ENCODE measurements at places on chromosomes 12 and 14.

GRCh38 chr14:39154594-39155189 lies 15.4 kb downstream of the TRAPPC6B start:
- no peak for DNase-seq

DNA sequence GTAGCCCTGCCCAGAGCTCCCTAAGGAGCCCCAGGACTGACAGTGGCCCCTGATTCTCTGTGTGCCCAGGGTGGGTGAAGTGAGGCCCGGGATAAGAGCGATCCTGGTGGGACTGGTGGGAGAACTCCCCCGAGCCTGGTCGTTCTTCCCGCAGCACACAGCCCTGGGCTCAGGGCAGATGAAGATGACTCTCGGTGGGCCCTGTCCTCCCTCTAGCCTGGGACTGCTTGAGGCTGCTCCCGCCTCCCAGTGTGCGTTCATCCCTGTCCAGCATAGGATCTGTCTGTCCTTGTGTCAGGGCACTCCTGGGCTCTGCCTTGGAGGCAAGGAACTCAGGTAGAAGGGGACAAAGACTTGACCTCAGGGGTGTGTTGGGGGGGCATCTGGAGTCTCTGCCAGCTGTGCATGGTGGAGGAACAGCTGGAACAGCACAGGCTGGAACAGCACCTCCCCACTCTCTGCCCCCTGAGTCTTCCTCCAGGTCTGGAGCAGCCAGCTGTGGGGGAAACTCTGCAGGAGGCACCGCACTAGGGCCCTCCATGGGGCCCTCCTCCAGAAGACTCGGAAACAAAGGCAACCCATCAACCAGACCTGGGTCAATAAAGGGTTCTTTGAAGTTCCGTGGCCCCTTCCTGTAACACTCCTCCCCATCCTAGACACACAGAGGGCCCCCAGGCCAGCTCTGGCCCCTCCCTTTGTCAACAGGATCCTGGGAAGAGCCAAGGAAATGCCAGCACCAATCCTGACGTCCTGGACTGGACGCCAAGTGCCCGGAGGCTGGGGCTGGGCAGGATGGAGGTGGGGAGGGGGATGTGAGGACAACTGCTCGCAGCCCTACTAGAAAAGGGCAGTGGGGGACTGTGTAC lies 15.9 kb downstream of the FAIM2 start:
- no peak for DNase-seq

DNA sequence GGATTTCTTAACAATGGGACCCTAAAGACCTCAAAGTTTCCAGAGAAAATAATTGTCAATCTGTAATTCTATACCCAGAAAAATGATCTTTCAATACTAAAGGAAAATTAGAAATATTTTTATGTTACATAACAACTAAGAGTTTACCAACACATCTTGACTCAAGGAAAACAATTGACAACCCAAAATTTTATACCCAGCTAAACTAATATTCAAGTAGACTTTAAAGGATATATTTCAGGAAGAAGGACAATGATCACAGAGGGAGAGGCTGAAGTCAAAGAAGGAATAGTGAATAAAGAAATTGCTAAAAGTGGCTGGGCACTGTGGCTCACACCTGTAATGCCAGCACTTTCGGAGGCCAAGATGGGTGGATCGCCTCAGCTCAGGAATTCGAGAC lies 12.6 kb upstream of the PLD4 start:
- no peak for DNase-seq

DNA sequence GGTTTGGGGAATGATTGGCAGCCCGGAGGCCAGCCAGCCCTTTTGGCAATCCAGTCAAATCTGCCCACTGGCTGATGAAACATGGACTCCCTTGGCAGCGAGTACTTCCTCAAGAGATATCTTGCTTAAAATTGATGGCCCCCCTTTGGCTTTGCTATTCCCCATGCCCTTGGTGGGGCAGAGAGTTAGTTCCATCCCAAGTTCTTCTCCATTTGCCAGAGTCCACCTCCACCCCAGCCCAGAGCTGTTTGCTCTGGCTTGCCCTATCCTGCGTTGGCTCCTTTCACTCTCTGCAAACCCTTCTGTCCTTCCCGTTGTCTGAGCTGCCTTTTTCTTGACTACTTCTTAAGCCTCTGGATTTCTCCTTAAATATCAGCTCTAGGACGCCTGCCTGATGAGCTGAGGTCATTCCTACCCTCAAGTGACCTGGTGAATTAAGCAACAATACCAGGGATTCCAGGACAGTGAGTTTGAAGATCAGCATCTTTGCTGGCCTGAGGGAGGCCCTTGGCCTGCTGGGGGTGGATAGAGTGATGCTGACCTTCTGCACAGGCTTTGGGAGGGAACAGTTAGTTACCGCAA lies 212.0 kb downstream of the CACNA1C start:
- DNase-seq = no peak

- DNase-seq = no peak
These were observed 19.4 kb upstream of the EIF5 start for GRCh38 chr14:103314496-103315277.

- no peak for DNase-seq
These were observed 3.4 kb downstream of the JAG2 start for GRCh38 chr14:105165134-105165704.

- DNase-seq = peak; percentile 89
These were observed at the start of the genes DHRS1 and NOP9 for GRCh38 chr14:24299255-24300191. TSS of gene DHRS1 (minus strand) at chr14:24299780. CDS start at chr14:24299106, 674 bp downstream. TSS of gene NOP9 (plus strand) at chr14:24299850. CDS start at chr14:24299955, 105 bp downstream.

DNA sequence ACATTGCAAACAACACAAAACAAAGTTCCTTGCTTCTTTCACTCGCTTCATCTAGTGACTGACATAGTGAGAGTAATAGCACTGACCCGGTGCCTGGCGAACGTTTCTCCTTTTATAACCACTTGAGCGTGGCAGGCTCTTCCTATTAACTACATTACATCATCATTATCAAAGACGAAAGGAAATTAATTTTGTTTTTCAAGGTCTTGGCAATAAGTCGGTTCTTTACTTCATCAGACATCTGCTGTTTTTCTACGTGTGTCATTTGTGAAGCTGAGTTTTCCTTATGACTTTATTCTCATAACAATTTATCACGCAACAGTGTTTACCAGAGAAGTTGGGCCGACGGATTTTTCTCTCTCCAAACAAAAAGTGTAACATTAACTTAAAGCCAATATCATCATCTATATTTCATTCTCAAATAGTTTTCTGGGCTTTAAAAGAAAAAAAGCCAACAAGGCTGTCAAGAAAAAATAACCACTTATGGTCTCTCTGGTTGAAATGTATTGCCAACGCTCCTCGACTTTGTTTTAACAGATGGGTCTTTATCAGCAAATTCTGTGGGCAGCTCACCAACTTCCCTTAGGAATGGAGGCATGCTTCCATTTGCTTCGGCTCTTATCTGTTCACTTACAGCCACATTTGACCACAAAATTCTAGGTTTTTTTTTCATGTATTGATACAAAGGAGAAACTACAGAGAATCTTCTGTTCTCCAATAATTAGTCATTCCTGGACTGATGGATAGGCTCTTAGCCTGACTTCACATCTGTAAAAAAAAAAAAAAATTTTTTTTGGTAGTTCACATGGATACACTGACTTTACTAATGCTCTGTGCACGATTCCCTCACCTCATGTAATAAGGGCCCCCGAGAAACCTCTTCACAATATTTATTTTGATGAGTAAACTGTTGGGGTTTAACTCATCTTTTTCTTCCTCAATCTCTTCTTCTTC lies 97.1 kb upstream of the CDKN3 start:
- no peak for DNase-seq

DNA sequence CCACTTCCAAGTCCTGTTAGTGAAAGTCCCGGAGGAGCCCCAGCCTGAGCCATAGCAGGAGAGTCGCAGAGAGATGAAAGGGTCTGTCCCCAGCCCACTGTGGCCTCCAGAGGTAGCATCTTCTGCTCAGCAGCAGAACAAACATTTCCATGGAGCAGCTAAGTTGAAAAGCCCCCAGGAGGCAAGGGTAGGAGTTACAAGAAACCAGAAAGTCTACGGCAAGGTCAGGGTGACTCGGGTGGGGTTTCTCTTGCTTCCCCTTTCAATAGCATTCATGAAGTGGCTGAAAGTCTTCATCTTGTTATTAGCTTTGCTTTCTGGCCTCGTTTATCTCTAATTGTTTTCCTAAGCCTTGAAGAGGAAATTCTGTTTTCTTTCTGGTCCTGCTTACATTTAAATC lies 151.2 kb upstream of the DIO3 start:
- no peak for DNase-seq

DNA sequence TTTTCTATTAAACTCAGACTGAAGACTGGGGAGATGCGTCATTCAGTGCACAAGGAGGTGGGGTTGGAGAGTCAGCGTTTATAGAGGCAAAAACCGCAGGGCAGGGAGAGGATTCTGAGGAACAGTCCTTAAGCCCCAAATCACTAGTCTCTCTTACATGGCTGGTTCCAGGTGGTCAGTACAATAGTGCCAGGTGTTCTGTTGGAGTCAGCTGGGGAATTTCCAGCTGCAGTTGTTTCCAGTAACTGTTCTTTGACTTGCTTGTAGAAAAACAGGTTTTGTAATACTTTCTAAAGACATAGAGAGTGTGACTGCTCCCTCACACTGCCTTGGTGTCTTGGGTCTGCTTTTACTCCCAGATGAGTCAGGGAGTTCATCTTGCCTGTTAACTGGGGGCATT lies 192.2 kb downstream of the TMTC3 start:
- no peak for DNase-seq

- peak; percentile 15 for DNase-seq
These were observed 503.5 kb downstream of the LRFN5 start for GRCh38 chr14:42110167-42110566.

- no peak for DNase-seq
These were observed 15.3 kb upstream of the SNAPC1 start for GRCh38 chr14:61746881-61747280.

- no peak for DNase-seq
These were observed 1.4 kb downstream of the GNB3 start for GRCh38 chr12:6842075-6842474.

- DNase-seq = no peak
These were observed 164.4 kb downstream of the CAND1 start for GRCh38 chr12:67433385-67434175.

GRCh38 chr14:95533391-95533821 lies 1.4 kb upstream of the GLRX5 start:
- DNase-seq = no peak

- DNase-seq = no peak
These were observed 343.9 kb downstream of the NPAS3 start for GRCh38 chr14:33282331-33283230.

- DNase-seq = no peak
These were observed 130.7 kb upstream of the PWP1 start for GRCh38 chr12:107554941-107555340.

- peak; percentile 5 for DNase-seq
These were observed 525 bp downstream of the RNU6-8 start for GRCh38 chr14:32202491-32202997.

- DNase-seq = no peak
These were observed 106.9 kb upstream of the LRIG3 start for GRCh38 chr12:59027199-59027598.

DNA sequence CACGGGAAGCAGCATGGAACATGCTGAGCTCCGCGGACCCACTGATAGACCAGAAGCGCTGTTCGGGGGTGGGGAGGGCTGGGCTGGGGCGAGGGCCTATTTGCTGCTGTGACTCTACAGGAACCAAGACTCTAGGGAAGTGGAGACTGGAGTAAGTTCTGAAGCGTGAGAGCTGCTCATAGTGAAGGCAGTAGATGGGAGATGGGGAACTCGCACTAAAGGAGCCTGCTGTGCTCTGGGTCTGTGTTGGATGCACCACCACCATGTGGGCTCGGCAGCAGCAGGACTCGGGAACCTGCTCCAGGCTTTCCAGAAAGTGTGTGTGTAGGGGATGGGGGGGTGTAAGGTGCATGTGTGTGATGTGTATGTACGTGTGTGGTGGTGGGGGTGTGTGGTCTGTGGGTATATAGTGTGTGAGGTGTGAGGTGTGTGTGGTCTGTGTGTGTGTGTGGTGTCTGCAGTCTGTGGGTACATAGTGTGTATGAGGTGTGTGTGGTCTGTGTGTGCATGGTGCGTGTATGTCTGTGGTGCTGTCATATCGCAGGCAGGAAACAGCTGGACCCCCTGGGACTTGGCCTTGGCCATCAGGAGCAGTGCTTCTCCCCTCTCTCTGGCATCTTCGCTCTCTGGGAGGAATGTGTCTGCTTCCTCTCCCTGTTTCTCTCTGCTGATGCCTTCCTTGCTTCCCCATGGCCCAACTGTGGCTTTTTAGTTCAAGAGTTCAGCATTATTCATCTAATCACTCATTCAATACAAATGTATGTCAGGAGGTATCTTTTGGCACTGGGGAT lies 378.9 kb downstream of the FUT8 start:
- DNase-seq = no peak

DNA sequence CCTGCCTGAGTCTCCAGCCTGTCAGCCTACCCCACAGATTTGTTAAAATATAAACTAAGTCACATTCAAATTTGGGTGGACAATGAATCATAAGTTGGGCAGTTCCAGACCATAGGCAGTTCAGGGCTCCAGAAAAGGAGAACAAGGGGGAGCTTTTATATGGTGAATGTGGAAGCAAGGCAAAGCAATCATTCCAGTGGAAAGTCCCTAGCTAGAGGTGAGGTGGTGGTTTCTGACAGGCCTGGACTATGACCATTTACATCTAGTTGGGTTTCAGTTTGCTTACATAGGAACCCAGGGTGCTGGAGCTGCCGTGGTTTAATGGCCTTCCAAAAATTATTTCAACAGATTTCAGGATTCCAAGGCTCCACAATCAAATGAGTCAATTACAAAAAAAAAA lies 207.3 kb downstream of the AEBP2 start:
- no peak for DNase-seq

DNA sequence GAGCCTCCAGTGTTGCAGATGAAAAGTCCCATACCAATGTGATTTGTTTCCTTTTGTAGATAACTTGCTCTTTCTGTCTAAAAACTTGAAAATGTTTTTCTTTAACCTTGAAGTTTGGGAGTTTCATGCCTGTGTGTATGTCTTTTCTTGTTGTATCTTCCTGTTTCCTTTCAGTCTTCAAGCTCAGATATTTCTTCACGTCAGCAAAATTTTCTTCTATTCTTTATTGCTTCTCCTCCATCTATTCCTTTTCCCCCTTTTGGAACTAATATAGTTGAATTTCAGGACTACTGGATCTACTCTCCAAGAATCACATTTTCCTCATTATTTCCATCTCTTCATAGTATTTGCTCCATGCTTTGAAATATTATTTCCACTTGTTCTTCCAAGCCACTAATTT lies 23.9 kb downstream of the SOAT2 start:
- DNase-seq = no peak

All from endothelial cell (in vitro differentiated cells).